ENCODE measurements at places on chromosomes 2 and 18.

- DNase-seq: no peak
Measured at GRCh38 chr2:24797644-24798043, 4.4 kb downstream of the CENPO start.

DNA sequence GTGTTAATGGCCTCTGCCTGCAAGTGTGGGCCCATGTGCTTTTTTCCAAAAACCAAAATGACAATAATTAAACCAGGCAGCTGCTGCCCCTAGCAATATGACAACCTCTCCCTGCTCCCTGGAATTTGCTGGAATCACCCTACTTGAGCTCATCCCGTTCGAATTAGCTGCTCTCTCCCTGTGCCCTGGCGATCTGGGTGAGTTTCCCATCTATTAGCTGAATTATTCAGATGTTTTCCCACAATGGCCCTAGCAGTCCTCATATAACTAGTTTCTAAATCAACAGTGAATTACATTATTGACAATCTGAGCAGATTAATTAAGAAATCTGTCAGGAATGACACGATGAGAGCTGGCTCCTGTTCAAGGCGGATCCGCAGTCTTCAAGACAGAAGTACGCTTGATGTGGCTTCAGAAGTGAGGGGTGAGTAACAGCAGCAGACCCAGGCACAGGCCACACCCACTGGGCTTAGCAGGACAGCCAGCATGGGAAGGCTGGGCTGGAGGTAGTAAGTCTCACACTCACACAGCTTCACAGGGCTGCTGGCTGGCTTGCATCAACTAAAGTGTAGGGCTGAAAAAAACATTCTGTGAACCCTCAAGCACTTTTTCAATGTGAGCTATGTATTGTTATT is 366.2 kb upstream of the ID2 start:
- DNase-seq: no peak

- DNase-seq: no peak
Measured at GRCh38 chr2:118348380-118349034, 260.2 kb downstream of the INSIG2 start.

DNA sequence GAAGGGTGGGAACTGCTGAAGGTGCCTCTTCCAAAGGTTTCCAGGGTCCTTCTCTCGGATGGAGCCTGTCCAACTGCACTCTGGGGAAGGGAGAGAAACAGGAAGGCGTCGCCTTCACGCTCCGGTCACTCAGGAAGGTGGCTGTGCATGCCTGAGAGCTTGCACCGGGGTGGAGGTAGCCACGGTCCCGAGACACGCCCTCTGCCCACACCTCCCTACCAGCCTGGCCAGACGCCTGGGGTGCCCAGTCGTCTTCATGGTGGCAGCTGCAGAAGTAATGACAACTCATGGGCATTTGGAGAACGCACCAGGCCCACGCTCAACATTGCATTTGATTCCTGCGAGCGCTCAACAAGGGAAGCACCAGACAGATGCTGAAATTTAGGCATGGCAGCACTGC is 59.9 kb downstream of the ADNP2 start:
- DNase-seq: no peak

DNA sequence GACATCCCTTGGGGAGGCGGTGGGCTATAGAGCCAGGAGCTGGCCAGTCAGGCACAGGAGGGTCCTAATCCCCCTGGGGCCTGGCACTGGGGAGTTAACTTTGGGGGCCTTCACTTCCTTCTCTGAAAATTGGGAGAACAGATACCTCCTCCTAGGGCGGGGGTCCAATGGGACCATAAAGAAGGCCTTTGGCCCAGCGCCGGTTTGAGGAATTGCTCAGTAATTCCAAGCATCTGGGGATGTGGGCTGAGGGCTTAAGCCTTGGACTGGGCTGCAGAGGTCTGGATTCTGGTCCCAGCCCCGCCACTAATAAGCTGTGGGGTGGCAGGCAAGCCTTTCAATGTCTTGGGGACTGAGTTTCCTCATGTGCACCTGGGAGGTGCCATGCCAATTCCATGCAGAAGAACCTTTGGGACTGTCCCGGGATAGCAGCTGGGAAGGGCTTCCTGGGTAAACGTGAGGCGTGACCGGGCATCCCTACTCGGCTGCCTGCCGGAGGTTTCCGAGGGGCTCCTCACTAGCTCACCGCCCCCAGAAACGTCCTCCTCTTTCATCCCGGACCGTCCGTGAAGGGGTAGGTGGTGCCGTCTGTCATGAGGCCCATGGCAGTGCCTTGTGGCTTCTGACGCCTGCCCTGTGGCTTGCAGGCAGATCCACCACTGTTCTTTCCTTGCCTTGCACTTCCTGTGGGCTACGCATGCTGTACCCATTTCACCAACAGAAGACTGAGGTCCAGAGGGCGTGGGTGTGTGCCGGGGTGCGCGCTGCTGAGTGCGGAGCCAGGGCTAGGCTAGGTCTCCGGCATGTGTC is 67.4 kb upstream of the HPCAL1 start:
- DNase-seq: no peak

- DNase-seq: no peak
Measured at GRCh38 chr2:36792951-36793350, 96.4 kb downstream of the VIT start.

- DNase-seq: peak; percentile 48
Measured at GRCh38 chr2:63056107-63057050, 5.7 kb downstream of the OTX1 start.

GRCh38 chr2:143140864-143141661 is 11.8 kb downstream of the ARHGAP15 start:
- DNase-seq: no peak

DNA sequence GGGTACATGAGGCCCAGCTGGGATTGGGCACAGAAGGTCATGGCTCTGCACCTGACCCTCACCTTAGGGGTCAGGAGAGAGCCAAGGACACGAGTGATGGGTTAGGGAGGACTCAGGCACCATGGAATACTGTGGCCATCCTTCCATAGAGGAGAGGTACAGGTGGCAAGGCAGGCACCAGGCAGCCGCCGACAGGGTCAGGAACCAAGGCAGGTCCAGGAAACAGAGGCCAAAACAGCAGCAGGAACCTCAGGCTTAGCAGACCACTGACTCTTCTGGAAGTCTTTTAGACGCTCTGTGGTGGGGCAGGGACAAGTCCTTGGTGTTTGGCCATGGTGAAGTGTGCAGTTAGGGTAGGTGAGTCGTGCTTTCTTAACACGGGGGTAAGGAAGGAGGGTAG is 128.0 kb downstream of the NEDD4L start:
- DNase-seq: no peak

GRCh38 chr18:961644-962355 is 57.1 kb downstream of the ADCYAP1 start:
- peak; percentile 68 for DNase-seq

- DNase-seq: no peak
Measured at GRCh38 chr2:236016496-236016895, 151.7 kb downstream of the GBX2 start.

DNA sequence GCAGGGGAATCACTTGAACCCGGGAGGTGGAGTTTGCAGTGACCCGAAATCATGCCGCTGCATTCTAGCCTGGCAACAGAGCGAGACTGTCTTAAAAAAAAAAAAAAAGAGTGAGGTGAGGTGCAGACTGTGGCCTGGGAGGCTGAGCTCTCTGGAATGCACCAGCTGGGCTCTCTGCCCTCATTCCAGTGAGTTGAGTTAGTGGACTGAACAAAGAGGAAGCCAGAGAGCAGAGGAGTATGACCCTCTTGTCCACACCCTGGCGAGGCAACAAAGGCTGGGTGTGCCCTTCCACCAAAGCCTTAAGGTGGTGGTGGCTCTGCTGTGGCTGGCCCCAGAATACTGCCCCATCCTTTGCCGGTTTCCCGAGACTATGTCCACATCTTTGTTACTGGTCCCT is 71.3 kb upstream of the ACKR3 start:
- DNase-seq: no peak

GRCh38 chr2:66862885-66863650 is 428.1 kb downstream of the MEIS1 start:
- no peak for DNase-seq

DNA sequence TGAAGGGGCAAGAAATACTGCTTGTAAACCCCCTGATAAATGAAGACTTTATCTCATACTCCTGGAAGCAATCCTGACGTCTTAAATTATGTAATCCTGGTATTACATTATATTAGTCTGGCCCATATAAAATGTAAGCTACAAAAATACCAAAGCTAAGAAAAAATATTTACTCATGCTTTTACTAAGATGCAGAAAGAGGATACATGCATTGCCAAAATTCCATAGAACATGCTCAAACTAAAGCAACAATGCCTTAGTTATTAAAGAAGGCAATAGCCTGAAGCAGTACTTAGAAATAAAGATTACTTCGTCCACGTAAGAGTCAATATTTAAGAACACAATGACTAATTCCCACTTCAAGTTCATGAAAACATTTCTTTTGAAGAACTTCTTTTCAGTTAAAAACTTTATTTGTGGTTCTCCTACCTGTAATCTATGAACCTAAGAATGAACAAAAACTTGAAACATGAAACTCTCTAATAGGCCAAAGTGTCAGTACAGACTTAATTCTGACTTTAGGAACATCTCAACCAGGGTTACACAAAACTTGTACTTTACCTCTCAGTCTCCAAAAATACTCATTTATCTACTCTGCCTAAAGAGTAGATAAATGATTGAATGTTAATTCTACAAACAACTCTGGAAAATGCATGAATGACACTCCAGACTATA is 117.3 kb downstream of the THADA start:
- no peak for DNase-seq

DNA sequence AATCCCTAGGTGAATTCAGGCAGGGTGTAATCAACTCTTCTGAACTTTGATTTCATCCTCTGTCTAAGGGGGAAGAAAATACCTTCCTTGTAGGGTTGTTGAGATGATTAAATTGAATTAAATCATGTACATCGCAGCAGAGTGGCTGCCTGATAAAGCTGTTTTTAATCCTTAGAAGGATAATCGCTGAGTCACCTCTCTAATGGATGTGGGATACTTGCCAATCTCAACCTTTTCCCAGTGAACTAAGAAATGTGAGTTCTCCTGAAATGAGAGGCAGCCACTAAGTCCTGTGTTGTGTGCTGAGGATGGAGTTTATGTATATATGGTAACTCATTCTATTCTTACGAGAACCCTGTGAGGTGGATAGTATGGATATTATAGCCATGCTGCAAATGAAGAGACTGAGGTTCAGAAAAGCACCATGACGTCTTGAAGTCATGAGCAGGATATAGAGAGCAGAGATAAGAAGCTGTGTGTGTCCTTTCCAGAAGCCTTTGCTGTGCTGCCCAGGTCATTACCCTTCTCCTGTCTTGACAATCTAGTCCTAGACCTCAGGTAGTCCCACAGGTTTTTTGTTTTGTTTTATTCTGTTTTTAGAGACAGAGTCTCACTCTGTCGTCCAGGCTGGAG is 93.3 kb downstream of the HNRNPLL start:
- DNase-seq: no peak

- DNase-seq: no peak
Measured at GRCh38 chr18:75131381-75132000, 77.4 kb downstream of the PTGR3 start.

GRCh38 chr18:31576670-31577069 is 15.0 kb upstream of the TTR start:
- no peak for DNase-seq

- peak; percentile 11 for DNase-seq
Measured at GRCh38 chr2:2557475-2557874, 226.4 kb upstream of the MYT1L start.

DNA sequence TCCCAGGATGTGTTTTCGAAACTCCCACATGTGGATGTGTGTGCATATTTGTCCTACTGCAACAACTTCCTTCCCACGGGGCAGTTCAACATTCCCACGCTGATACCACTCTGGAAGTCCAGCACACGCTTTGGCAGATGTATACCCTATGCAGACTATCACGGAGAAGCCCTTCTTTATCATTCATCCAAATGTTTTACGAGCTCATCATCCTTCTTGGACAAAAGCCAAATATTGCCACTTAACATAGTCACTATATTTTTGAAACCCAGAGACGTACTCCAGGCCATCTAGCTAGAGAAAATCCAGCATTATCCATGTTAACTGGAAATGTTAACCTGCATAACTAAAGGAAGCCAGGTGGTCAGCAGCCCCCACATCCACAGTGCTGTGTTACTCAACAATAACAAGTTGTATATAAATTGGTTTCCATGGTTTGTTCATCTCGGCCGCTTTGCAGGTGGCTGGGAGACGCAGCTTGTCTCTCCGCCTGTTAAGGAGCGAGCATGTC is 131.5 kb downstream of the ZNF532 start:
- no peak for DNase-seq

Data from activated CD8-positive, alpha-beta T cell treated with anti-CD3 and anti-CD28 coated beads for 36 hours (primary cell).